KBM-7 (cell line): ENCODE measurements at places on chromosomes 1 and 21.
A peak's percentile ranks its signal among the peaks of the same experiment; 100 is the strongest.

GRCh38 chr1:29696656-29697390, 460.5 kb downstream of the PTPRU start:
- DNase-seq = no peak

- DNase-seq = no peak
These were observed 159.7 kb downstream of the HIVEP3 start for GRCh38 chr1:41758904-41759548.

GRCh38 chr1:29991025-29991424, 732.4 kb downstream of the MATN1 start:
- no peak for DNase-seq

DNA sequence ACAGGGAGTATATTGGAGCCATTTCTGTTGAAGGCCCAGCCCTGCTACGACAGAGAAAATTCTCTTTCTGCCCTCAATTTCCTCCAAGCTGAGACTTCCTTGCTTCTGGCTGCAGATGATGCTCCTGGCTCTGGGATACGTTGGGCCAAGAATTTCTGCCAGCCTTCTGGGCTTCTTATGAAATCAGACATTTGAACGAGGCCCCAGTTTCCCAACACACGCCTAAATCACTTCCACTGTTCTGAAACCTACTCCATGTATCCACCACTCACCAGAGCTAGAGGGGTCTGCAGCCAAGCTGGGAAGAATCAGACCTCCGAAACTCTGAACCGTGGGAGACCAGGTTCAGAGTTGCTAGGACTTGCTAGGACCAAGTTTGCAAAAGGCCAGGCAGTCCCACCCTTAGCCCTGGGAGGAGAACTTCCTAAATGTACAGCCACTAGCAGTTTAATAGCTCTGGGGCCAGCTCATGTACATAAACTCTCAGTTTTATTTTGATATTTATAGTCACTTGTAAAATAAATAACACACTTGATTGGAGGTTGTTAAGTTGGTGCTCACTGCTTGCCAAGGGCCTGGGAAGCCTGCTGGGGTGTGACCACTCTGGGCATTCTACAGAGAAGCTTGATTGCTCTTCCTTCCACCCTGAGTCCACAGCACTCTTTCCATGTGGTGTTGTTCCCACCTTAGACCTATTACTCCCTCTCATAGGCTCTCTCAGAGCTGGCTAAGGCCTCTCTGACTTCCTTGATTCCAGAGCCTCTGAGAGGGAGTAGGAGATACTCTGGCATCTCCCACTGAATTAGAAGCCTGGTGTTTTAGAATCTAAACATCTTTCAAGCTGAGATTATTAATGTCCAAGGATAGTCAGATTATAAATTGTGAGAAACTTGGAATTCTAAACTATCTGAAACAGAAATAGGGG, 83.4 kb upstream of the TRABD2B start:
- DNase-seq = no peak

DNA sequence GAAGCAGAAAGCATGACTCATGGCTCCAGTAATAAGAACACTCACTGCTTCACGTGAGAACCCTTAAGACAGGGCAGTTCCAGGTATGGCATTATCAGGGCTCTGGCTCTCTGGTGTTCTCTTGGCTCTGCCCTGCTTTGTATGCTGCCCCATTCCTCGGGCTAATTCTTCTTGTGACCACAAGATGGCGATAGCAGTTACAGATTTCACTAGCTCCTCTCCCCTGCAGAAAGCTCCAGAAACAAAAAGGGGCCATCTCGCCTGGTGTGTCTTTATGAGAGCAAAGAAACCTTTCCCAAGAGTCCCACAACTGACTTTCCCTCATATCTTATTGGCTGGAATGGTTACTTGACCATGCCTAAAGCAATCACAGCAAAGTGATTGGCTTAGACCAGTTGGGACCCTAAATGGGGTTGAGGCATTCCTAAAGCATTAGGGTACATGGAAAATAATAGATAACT, 60.1 kb downstream of the F3 start:
- DNase-seq = peak; percentile 83

- no peak for DNase-seq
These were observed 29.3 kb upstream of the SLC45A3 start for GRCh38 chr1:205709640-205710039.

DNA sequence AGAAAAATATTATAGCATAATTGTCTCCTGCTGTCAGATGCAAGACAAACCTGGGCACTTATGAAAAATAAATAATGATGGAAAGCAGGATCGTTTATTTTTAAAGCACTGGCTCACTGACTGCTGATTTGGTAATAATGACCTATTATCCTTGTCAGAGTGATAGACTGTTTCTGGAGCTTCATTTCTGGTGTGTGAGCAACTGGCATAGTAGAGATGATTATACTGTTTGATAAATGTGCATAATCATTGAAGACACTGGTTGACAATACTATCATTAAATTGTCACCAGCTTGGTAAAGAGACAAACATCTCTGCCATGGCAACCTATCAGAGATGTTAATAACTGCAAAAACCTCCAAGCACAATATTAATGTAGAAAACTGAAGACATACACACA, 179.9 kb upstream of the ZNF644 start:
- no peak for DNase-seq

- peak; percentile 4 for DNase-seq
These were observed 36.4 kb upstream of the HHAT start for GRCh38 chr1:210292231-210292871.

DNA sequence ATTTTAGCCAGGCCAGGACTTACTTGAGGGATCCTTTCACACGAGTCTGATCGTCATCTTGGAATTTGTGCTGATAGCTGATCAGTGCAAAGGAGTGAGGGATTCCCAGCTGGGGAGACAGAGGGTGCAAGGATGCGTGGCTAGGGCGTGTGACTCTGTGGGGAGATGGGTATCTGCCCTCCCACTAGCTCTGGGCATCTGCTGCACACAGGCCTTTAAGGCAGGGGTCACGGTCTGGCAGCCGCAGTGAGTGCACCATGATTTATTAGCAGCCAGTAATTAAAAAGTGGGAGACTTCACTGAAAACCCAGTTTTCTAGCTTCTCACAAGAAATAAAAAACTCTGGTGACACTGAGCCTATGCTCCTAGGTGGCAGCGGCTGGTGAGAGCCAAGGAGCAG, 20.4 kb downstream of the THAP3 start:
- DNase-seq = no peak
